NCI-H2107 (cell line): ENCODE measurements at places on chromosomes 12 and 14.

DNA sequence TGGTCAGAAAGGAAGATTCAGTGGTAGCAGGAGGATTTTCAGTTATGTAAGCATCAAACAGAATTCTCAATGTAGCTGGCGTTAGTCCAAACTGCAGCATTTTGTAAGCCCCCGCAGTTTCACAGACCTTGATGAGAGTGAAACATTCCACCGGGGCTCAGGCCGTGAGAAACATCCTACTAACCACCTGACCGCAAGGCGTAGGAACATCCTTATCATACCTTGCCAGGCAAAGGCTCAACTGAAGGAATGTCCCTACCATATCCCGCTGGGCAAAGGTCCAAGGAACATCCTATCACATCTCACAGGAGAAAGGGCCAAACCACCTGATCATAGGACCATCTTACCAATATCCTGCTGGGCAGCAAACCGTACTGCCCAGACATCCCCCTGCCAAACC, 624.8 kb upstream of the TMEM132C start:
- no peak for DNase-seq

DNA sequence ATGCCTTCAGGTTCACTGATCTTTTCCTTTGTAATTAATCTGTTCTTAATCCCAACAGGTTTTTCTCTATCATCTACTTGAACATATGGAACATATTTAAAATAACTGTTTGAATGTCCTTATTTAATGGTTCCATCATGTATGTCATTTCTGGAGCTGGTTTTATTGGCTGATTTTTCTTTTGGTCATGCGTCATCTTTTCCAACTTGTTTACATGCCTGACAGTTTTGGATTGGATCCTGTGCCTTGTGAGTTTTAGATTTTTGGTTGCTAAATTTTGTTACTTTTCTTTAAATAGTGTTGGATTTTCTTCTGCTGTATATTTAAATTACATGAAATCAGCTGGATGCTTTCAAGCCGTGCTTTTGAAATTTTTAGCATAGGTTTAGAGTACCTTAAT, 237.3 kb upstream of the DAAM1 start:
- no peak for DNase-seq

DNA sequence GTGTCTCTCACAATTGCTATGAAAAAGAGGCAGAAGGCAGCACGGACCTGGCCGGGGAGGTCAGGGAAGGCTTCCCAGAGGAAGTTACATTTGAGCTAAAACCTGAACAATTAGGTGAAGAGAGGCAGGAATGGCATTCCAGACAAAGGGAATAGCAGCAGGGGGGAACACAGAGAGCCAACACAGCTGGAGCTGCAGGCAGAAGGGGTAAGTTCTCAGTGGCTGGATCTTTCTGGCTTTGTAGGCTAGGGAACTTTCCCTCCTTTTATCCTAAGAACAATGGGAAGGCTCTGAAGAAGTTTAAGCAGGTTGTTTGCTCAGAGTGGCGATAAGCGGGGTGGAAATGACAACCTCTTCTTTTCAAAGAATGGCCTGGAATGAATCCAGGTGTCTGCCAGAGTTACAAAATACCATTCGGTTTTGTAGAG, 100.0 kb downstream of the PRIMA1 start:
- peak; percentile 23 for DNase-seq

DNA sequence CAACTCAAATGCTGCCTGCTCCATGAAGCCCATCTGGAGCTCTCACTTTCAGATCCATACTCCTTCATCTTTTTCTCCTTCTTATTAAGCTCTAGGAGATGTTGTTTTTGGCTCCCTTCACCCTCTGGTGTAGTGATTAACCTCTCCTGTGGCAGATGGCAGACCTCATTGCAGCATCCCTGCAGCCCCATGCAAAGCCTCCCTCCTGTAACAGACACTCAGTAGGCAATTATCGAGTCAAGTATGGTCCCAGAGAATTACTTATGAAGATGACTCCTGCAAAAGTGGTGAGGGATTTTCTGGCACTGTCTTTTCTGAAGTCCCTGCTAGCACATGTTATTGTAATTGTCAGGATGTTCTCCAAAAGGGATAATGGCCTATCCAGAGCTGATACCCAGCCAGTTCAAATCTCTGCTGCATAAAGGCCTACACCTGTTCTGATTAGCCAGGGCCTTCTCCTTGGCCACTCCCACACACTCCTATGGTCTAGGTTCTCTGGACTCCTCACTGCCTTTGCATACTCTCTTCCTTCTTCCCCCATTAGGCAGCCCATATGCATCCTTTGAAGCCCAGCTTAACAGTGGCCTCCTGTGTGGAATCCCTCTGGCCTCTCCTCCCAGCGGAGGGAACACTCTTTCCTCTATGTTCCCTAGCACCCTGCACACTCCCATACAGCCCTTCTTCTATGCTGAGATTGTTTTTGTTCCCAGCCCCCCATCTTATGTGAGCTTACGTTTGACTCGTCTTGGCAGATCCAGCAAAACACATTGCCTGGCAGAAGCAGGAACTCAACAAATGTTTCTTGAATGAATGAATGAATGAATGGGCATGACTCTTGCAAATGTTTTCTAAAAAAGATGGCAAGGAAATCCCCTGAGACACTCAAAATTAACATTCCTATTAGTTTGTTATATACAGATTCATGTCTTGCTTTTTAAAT, 43.9 kb upstream of the MDM1 start:
- DNase-seq: no peak

DNA sequence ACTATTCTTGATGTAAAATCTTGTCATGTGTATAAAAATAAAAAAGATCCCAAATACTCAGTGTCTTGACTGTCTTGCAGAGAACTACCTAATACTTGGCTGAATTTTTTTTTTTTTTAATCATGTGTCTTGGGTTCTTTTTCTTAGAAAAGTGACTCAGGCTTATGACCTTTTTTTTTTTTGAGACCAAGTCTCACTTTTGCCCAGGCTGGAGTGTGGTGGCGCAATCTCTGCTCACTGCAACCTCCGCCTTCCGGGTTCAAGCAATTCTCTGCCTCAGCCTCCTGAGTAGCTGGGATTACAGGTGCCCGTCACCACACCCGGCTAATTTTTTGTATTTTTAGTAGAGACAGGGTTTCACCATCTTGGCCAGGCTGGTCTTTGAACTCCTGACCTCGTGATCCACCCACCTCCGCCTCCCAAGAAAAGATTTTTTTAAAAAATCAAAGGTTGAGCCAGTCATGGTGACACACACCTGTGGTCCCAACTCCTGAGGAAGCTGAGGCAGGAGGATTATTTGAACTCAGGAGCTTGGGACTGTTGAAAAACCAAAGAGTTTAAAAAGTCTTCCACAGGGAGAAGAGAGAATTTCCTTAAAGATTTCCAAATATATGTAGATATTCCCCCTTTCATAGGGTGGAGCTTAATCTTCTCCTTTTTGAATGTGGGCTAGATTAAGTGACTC, 17.7 kb upstream of the TDG start:
- DNase-seq: no peak

DNA sequence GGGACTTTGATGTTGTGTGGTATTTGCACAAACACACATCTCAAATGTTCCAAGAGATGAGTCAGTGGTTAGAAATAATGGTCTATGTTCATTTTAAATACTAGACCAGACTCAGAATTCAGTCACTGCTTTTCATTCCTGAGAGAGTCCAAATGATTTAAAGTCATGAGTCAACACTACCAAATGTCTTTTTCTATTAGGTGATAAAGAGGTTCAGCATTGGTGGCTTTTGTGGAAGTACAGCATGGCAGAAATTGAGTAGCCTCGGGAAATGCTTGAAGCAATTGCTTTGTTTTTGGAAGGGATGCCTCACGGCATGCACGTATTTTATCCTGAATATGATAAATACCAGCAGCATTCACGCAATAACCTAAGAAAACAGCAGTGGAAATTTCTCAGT, 115.7 kb downstream of the DIO2 start:
- no peak for DNase-seq

- no peak for DNase-seq
These were observed 31.8 kb downstream of the CRADD start for GRCh38 chr12:93708952-93709351.

GRCh38 chr12:49921936-49922335, 18.2 kb upstream of the FAIM2 start:
- no peak for DNase-seq

GRCh38 chr14:101838476-101838875, 77.0 kb downstream of the PPP2R5C start:
- no peak for DNase-seq

GRCh38 chr14:65548878-65549277, 136.3 kb downstream of the FUT8 start:
- no peak for DNase-seq

GRCh38 chr14:95328729-95329503, 9.2 kb upstream of the CLMN start:
- DNase-seq: no peak

GRCh38 chr14:20350282-20350681, 6.8 kb downstream of the PARP2 start:
- DNase-seq: no peak

GRCh38 chr14:59294662-59294992, 106.2 kb downstream of the DAAM1 start:
- no peak for DNase-seq

- DNase-seq: no peak
These were observed 85.8 kb upstream of the TSPAN11 start for GRCh38 chr12:30840715-30841114.

- DNase-seq: no peak
These were observed 6.5 kb downstream of the TMEM253 start for GRCh38 chr14:21107283-21107800.

DNA sequence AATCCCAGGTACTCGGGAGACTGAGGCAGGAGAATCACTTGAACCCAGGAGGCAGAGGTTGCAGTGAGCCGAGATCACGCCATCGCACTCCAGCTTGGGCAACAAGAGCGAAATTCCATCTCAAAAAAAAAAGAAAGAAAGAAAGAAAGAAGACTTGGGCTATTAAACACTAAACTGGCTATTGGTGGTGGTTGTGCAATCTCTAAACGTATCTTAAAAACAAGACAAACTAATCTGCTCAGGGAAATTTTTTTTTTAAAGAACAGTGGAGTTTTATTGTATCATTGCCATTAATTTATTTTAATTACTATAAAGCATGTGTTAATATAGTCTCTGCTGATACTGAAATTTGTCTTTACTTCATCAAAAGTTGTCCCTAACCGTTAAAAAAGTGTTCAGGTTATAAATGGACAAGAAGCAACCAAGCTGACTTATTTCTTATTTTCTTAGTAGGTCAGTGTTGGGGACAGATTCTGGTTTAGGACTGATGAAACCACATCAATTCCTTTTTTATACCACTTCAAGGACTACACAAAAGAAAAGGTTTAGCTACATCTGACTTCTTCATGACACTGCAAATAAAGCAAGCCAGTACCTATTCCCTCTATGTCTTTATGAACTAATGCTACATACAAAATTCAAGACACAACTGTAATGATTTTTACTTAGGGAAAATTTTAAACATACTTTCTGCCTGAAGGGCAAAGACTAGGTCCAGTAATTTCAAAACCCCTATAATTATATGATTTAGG, 68.7 kb upstream of the KRAS start:
- DNase-seq: no peak

DNA sequence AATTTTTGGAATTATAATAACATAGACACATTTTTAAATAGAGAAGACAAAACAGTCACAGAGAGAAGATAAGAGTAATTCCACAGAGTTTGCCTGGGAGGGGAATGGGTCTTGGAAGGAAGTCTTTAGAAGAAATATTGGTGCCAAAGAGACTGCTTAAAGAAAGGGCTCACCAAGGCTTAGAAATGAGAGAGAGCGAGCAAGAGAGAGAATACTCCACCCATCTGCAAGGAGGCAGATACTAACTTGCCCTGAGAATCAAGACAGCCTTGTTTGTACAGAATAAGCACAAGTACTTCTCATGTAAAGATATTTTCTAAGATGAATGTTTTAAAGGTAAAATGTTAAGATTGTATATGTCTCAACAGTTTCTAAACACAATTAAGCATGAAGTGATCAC, 165.5 kb downstream of the SLC38A4 start:
- no peak for DNase-seq

DNA sequence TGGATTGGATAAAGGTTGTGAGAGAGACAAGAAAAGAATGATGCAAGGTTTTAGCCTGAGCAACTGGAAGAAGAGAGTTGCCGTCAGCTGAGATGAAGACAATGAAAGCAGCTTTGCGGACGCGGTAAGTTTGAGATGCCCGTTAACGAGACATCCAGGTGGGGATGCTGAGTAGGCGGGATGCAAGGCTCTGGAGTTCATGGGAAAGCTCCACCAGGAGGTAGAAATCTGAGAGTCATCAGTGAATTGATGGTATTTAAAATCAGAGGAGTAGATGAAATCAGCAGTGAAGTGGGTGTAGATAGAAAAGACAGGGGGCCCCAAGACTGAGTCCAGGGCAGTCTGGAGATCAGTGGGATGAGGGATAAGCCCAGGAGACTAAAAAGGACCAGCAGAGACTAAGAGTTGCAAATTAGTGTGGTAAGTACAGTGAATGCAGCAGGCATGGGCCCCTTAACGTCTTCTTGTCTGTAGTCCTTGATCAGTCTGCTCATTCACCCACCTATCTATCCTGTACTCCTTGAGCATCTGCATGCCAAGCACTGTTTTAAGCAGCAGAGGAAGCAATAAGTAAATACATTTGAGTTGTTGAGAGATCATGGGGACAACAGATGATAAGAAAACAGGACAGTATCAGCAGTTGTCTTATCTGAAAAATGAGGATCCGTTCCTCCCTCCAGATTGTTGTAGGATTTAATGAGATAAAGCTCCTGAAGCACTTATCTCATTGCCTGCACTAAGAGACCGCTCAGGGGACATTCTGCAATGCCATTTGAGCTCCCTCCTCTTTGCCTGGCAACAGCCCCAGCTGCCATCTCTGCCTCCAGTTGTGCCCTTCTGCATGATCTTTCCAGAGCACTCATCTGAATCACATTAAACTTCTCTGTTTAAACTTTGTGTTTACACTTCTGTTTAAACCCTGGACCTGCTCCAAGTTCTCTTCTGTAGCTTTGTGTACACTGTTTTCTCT, 91.5 kb downstream of the APAF1 start:
- no peak for DNase-seq

- DNase-seq: no peak
These were observed 37.9 kb upstream of the MDM1 start for GRCh38 chr12:68370006-68370590.

- DNase-seq: no peak
These were observed 23.0 kb downstream of the ZBTB39 start for GRCh38 chr12:56983386-56983785.

GRCh38 chr12:25962932-25963525, 4.5 kb downstream of the RASSF8 start:
- DNase-seq: no peak

- no peak for DNase-seq
These were observed 35.1 kb upstream of the TBX5 start for GRCh38 chr12:114441039-114441383.
